ENCODE measurements at places on chromosomes 12 and 14. TPM values are rescaled to one million over a fixed set of nuclear protein-coding genes. Genes with fewer than 3 reads are reported as not detected.
A peak's percentile ranks its signal among the peaks of the same experiment; 100 is the strongest.

DNA sequence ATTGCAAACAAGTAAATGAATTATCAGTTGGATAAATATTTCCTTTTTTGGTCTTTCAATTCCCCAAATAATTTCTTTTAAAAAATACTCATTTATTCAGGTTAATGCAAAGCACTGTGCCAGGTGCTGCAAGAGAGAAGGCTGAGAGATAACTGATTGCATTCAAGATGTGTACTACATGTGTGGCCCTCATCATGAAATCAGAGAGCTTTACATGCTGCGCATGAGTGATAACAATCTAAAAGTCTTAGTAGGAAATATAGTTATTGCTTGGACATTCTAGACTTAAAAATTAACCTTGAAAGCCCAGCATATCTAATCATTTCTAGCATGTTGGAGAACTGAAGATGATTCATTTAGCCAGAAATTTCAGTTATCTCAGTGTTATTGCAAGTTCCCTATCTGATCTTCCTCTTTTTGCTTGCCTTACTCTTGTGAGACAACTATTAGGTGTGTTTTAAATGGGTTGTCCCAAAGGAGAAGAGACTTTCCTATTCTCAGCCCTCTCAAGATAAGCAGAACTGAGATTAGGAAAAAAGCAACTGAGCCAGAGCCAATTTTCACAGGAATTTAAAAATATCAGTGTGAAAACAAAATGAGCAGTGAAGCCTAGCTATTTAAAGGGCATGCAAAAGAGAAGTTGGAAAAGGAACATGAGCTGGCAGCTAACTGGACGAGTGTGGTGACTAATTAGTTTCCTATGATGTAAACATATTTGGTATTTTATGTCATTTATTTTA, 60.9 kb downstream of the PLEKHA5 start:
- H3K4me1 ChIP-seq, result peaks cover 9% of the 10 kb centered on the region
- H3K4me3 ChIP-seq, result no peak overlapping the region
- no peaks in the 10 kb centered on the region for H3K27me3 ChIP-seq
- H3K27ac ChIP-seq, result peak overlapping the region; percentile 3

GRCh38 chr14:25953532-25954139, 644.2 kb downstream of the NOVA1 start:
- no peaks in the 10 kb centered on the region for H3K27me3 ChIP-seq
- H3K36me3 ChIP-seq, result no peaks in the 10 kb centered on the region
- H3K4me3 ChIP-seq, result no peak overlapping the region
- no peak overlapping the region for H3K27ac ChIP-seq
- peak; percentile 36 for DNase-seq
- H3K4me1 ChIP-seq, result peaks cover 4% of the 10 kb centered on the region

GRCh38 chr14:65949711-65950516, 536.3 kb upstream of the CCDC196 start:
- H3K27ac ChIP-seq, result no peak overlapping the region
- no peaks in the 10 kb centered on the region for H3K36me3 ChIP-seq
- no peaks in the 10 kb centered on the region for H3K4me1 ChIP-seq
- DNase-seq, result no peak
- no peaks in the 10 kb centered on the region for H3K27me3 ChIP-seq

- H3K27ac ChIP-seq, result no peak within 1 kb of the TSS
- peaks cover 1% of the 10 kb centered on the region for H3K36me3 ChIP-seq
- peaks cover 13% of the 10 kb centered on the region for H3K4me1 ChIP-seq
- DNase-seq, result no peak
- peaks cover 54% of the 10 kb centered on the region for H3K27me3 ChIP-seq
Measured at GRCh38 chr12:132618683-132619043, at the start of gene P2RX2. Gene P2RX2, plus strand, starts transcription at chr12:132618776. Its CDS starts 41 bp downstream, at chr12:132618817.

DNA sequence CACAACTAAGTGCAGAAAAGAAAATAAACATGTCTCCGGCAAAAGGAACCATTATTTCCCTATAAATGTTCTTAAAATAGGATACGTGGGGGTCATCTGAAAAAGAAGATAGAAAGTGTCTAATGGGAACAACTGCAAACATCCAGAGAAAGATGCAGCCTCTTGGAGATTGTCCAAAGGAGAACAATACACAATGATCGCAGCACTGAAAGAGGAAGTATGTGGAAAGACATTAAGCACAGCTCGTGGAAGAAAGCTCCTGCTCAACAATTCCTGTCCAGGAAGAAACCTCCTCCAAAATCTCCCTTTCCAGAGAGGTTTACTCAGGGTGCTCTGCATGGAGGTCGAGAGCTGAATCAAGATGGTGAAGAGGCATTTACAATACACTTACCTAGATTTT, 2.5 kb upstream of the LALBA start:
- H3K4me3 ChIP-seq, result no peak overlapping the region
- no peaks in the 10 kb centered on the region for H3K36me3 ChIP-seq
- no peak overlapping the region for H3K27ac ChIP-seq
- H3K27me3 ChIP-seq, result no peaks in the 10 kb centered on the region

Gene LRFN5
- total RNA-seq, result 11.1 TPM

Measured in tibial nerve (tissue), 4 donors.